ENCODE measurements at places on chromosomes 1 and 21. TPM values are rescaled to one million over a fixed set of nuclear protein-coding genes. Genes with fewer than 3 reads are reported as not detected.

CD53 gene
- total RNA-seq = 33.8 TPM

CFHR2 gene
- total RNA-seq = not detected

SIK1 gene
- 1.4 TPM for total RNA-seq

LRRN2 gene
- total RNA-seq = 6.5 TPM

PRDM2 gene
- total RNA-seq = 55.6 TPM

GREM2 gene
- total RNA-seq = 4.1 TPM

EPS8L3 gene
- total RNA-seq = not detected

HMCN1 gene
- total RNA-seq = 89.8 TPM

KRTAP26-1 gene
- total RNA-seq = not detected

TBX15 gene
- 0.45 TPM for total RNA-seq

TNFRSF1B gene
- 34.2 TPM for total RNA-seq

ETNK2 gene
- total RNA-seq = 21.1 TPM

CHI3L1 gene
- total RNA-seq = 3.4 TPM

HRNR gene
- 0.04 TPM for total RNA-seq

OR2L2 gene
- total RNA-seq = not detected

ARID1A gene
- total RNA-seq = 64.2 TPM

KCNQ4 gene
- 6.1 TPM for total RNA-seq

PRMT2 gene
- total RNA-seq = 128 TPM

SLC2A5 gene
- total RNA-seq = 2.7 TPM

THEMIS2 gene
- 14.3 TPM for total RNA-seq

NHLH1 gene
- not detected for total RNA-seq

TLCD4 gene
- 17.2 TPM for total RNA-seq

KIF26B gene
- total RNA-seq = 1.9 TPM

OPTC gene
- not detected for total RNA-seq

SPRR5 gene
- not detected for total RNA-seq

GBP2 gene
- 147 TPM for total RNA-seq

DRAXIN gene
- total RNA-seq = 0.12 TPM

MMEL1 gene
- total RNA-seq = 2.1 TPM
